ENCODE measurements at places on chromosomes 16 and 17. TPM values are rescaled to one million over a fixed set of nuclear protein-coding genes. Genes with fewer than 3 reads are reported as not detected.

DNA sequence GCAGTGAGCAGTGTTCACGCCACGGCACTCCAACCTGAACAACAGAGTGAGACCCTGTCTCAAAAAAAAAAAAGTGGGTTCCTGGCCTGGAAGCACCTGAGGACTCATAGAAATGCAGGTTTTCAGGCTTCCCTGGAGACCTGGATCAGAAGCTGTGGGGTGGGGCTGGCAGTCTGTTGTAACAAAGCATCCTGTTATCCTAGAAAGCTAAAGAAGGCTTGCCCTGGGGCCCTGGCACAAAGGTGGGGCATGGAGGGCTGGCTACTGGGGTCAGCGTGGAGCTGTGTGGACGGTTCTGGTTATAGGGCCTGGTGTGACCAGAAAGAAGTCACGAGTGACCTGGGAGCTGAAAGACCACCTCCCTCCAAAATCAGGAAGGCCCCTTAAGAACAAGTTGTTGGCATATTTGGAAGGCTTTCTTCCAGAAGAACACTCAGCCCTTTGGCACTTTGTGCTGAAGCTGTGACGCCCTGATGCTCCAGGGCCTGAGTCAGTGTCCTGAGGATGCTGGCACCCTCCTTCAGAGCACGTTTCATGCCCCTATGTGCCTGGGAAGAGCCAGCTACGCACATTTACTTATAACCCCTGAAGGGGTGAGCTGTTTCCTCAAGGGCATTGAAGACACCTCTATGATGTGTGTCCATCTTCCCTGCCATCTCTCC, 6.2 kb downstream of the CRISPLD2 start:
- DNase-seq: no peak

DNA sequence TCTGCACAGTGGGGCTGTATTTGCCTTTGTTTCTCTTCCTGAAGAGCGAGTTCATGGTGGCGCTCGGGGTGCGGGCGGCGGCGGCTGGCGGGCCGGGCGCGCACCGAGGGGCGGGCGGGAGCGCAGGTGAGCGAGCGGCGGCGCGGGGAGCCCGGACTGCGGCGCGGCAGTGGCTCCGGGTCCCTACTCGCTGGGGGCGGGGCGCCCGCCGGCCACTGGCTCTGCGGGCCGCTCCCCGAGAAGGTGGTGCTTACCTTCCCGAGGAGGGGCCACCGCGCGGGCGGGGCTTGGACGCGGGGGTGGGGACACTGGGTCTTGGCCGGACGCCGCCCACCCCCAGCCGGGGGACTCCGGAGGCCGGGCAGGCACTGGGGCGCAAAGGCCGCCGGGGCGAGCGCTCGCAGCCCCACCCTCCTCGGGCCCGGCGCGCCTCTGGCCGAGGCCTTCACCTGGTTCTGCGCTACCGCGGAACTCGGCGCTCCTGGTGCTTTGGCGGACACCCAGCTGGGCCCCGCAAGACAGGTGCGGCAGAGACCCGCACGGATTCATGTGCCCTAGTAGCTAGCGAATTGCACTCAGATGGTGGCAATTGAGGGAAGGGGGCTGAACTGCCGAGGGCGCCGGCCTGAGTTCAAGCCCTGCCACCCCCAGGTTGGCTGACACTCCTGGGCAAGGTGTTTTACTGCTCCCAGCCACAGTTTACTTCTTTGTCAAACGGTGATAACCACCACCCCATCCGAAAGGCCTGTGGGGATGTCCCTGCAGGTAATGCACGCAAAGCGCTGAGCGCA, at the start of gene PPL:
Gene PPL (minus strand): TSS at position 158 of the 791 bp plus-strand sequence. CDS start 103 bp downstream, at position 55.
- no peak for DNase-seq

DNA sequence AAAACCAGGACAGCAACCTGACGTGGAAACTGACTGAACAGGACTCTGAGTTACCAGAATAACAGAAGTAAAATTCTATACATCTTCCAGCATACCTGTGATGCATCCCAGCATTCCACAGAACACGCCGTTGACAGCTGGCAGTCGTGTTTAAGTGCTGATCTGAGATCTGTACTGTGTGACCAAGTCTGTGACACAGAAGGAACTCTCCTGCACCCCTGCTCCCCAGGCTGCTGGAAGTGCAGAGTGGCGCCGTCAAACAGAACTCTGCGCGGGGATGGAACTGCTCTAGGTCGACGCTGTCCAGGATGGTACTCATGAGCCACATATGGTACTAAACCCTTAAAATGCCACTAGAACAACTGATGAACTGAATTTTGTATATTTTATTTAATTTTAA, 804 bp upstream of the ITGAE start:
- no peak for DNase-seq

DNA sequence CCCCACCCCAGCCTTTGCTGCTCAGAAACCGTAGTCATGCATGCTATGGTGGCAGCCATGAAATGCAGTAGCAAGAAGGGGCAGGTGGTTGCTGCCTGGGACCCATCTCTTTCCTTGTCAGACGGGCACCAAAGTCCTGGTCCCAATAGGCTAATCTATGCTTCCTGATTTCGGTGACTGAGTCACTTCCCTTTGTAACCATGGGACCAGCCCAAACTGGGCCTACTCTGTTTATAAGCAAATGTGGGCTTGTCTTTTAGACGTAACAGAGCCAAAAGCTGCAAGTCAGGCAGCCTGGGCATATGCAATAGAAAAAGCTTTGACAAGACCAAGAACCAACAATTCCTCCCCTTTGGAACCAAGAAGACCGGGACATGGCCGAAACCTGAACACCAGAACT, 99.1 kb upstream of the RBBP6 start:
- DNase-seq: no peak

DNA sequence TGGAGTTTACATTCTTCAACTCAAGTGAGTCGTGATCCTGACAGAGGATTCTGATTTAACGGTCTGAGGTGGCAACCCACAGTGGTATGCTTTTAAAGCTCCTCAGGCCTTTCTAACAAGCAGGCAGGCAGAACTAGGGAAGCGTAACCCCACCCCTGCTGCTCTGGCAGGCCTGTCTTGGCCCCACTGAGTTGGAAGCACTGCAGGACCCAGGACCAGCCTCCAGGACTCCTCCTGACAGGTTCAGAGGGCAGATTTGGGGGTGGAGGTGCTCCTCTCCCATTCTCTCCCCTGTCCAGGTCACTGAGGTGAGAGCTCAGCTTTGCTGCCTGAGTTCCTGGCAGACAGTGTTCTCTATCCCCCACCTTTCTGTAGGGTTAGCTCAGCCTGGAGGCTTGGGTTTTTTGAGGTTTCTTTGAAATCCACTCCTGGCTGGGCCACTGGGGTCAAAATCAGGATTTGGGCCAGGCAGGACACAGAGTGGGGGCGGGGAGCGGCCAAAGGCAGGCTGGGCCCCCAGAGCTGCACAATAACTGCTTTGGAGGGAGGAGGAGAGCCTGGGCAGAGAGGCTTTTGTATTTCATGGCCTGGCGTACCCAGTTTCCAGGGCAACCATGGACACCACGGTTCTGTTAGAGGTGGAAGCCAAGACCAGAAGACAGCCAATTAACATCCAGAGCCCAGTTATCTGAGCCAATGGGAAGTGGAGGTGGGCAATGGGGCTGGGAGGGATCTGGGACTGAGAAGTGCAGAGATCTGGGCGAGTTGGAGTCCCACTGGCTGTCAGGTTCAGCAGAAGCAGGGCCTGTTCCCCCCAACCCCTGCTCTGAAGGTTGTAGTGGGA, 9.5 kb downstream of the MRPL27 start:
- DNase-seq: peak; percentile 33

DNA sequence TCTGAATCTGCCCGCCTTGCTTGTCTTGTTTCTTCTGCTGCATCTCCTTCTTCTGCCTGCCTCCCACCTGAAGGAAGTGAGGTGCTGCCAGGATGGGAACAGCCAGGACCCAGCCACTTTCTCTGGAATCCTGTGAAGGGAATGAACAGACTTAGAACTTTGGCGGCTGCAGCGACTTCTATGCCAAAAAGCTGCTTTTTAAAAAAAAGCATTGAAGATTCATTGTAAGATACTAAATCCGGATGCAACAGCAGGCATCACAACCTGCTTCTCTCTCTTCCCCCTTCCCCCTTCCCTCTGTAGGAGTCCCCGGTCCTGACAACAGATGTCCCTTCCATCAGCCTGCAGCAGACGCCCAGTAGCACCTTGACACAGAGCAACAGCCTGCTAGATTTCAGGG, 176.3 kb downstream of the HS3ST4 start:
- DNase-seq: no peak

- DNase-seq: peak; percentile 55
Measured at GRCh38 chr16:84284154-84284722, 10.4 kb upstream of the WFDC1 start.

- peak; percentile 44 for DNase-seq
Measured at GRCh38 chr17:38861399-38861843, 7.9 kb upstream of the RPL23 start.

DNA sequence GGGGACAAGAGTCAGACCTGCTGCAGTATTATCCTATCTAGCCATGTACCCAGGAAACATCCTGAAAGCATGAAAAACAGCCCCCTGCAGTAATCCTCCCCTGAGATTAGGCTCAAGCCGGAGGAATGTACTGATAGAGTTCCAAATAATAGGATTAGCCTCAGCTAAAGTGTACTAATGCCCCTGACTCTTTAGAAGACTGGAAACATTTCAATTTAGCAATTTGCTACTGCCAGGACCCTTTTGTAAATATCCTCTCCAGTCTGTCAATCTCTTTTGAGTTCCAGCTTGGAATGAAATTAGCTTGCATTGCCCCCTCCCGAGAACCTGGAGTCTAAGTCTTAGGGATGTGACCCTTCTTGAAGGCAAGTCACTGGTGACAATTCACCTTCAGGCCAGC, 110.8 kb upstream of the DNAH9 start:
- no peak for DNase-seq

DNA sequence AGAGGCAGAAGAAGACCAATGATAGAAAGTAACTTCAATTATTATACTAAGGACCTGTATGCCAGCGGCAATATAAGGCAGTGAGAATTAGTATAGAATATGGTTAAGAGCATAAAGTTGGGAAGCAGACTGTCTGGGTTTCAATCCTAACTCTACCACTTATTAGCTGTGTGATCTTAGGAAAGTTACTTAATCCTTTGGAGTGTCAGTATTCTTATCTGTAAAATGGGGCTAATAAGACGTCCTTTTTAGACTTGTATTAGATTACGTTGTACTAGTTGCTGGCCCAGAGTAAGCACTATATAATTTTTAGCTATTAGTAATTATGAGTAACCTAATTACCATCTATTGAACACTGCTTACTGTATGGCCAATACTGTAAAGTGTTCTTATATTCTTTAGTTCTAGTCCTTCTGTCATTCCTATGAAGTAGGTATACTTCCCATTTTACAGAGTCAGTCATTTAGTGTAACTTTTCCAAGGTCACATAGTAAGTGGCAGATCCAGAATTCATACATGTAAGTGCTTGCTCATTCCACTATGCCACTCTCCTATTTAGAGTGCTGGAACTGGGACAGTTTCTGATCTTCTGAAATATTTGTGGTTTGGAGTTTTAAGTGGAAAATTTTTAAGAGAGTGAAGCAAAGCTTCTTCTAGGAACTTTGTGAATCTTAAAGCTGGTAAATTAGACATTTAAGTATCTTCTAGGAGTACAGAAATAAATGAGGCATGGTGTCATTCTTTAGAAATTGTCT, 22.5 kb downstream of the HEATR9 start:
- DNase-seq: no peak

DNA sequence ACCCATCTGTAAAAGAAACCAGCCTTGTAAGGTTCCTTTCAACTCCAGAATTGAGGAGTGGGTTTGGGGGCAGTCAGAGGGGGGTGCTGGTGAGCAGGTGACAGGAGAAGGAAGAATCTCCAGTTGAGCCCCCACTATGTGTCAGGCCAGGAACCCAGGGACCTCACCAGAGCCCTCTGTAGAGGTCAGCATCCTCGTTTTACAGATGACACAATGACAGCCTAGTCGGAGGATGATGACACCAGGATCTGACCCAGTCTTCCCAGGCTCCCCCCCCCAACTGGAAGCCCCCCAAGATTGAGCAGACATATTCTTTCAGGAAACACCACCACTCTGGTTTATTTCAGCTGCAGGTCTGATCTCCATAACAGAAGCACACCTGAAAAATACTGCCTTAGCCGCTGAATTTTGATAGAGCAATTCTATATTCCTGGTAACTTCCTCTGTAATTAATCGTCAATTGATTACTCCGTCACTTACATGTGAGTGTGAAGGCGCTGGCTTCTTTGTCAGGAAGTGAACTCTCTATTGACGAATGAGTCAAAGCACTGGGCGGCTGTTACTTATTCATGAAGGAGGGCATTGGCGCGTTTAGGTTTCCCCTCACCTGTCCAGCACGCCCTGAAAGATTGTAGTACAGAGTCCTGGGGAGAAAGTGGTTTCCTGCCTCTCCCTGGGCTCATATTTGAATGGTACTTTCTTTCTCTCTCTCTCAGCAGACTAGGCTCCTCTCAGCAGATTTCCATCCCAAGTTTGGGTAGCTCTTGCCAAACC, 21.2 kb downstream of the SOCS3 start:
- no peak for DNase-seq

- no peak for DNase-seq
Measured at GRCh38 chr16:74738816-74739215, 35.8 kb downstream of the FA2H start.

DNA sequence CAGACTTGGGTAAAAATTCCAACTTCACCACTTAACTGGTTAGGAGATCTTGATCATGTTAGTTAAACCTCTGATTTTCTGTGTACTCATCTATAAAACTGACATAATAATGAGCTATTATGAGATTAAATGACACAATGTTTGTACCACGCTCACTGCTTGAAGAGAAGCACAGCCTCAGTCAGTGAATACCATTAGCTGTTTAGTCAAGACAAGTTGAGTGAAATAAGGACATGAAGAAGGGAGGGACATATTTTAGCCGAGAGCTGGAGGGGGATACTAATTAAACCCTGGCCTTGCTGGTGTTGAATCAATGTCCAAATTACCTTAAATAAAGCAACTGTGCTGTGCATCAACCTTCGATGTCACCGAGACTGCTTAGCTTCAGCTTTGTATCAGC, 105.1 kb upstream of the TOX3 start:
- DNase-seq: no peak

- DNase-seq: no peak
Measured at GRCh38 chr17:52136166-52136565, 22.3 kb downstream of the CA10 start.

GRCh38 chr16:75787440-75787839, 61.1 kb upstream of the CPHXL start:
- no peak for DNase-seq

GRCh38 chr17:38851434-38851833, 2.1 kb downstream of the RPL23 start:
- DNase-seq: no peak

Gene NUP88
- 146 TPM for total RNA-seq

Gene KRT31
- total RNA-seq: not detected

Gene DPEP3
- total RNA-seq: not detected

Gene TSPAN10
- 0.47 TPM for total RNA-seq

Gene SMIM36
- total RNA-seq: not detected

Gene MYH2
- not detected for total RNA-seq

Gene UTS2R
- 0.18 TPM for total RNA-seq

Gene SDR42E2
- total RNA-seq: not detected

Gene DHX58
- 1.4 TPM for total RNA-seq

Gene MYLK3
- total RNA-seq: not detected

All from SJSA1 (cell line).